ENCODE measurements at places on chromosomes 11 and 22.

DNA sequence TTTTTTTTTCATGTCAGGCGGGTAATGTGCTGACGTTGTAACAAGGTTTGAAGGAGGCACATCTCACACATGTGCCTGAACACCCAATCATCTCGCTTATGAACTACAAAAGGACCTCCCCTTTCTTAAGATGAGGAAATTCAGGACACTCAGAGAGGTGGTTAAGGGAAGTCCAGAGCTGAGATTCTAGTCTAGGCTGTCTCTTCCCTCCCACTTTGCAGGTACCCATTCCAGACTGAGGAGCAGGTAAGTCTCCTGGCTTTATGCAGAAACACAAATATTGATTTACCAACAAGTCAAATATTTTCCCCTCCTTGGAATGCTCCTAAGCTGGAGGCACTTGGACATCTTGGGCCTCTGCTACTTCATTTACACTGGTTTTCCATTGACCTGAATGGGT is 122.9 kb upstream of the CADM1 start:
- no peak for DNase-seq

- no peak for DNase-seq
These were observed 566.4 kb downstream of the METTL15 start for GRCh38 chr11:28674433-28675103.

- no peak for DNase-seq
These were observed 5.0 kb upstream of the OR52H1 start for GRCh38 chr11:5553343-5553742.

- no peak for DNase-seq
These were observed 71.2 kb downstream of the ZBTB16 start for GRCh38 chr11:114130629-114131277.

DNA sequence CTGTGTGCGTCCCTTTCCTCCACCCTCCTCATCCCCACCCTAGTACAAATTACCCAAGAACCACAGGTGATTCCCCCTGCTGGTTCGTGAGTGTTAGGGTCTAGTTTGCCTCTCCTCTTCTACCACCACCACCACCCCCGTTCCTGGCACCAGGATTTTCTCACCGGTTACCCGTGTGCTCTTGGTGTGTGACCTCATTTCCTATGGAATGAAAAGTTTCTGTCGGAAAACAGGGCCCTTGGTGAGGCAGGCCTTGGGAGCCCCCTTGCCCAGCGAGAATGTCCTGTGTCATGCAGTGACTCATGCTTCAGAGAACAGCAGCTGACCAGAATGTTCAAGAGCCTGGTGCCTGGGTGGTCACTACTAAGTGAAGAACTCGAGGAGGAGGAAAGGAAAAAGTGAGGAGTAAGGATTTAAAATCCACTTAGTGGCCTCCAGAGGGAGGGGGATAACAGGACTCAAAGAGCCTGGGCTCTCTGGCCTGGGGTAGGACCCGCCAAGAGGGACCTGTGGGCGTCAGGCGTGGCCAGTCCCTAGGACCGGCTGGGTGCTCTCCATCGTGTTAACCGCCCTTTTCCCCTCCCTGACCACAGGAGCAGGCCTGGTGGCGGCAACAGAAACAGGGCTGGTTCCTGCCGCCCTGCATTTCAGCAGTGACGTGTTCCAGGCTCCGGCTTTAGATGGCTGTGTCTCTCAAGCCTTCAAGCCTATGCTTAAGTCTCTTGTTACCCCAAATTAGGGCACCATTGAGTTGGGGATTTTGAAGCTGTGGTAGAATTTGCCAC is 30.2 kb downstream of the C22orf31 start:
- DNase-seq: no peak

DNA sequence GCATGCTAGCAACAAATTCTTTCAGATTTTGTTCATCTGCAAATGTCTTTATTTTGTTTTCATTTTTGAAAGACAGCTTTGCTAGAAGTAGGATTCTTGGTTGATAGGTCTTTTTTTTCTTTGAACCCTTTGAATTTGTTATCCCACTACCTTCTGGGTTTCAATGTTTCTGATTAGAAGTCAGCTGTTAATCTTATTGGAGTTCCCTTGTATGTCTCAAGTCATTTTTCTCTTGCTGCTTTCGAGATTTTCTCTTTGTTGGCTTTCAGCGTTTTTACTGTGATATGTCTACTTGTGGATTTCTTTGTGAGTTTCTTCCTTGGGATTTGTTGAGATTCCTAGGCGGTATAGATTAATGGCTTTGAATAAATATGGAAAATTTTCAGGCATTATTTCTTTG is 27.2 kb upstream of the MS4A8 start:
- no peak for DNase-seq

GRCh38 chr11:114265122-114265878 is 30.9 kb upstream of the NNMT start:
- no peak for DNase-seq

DNA sequence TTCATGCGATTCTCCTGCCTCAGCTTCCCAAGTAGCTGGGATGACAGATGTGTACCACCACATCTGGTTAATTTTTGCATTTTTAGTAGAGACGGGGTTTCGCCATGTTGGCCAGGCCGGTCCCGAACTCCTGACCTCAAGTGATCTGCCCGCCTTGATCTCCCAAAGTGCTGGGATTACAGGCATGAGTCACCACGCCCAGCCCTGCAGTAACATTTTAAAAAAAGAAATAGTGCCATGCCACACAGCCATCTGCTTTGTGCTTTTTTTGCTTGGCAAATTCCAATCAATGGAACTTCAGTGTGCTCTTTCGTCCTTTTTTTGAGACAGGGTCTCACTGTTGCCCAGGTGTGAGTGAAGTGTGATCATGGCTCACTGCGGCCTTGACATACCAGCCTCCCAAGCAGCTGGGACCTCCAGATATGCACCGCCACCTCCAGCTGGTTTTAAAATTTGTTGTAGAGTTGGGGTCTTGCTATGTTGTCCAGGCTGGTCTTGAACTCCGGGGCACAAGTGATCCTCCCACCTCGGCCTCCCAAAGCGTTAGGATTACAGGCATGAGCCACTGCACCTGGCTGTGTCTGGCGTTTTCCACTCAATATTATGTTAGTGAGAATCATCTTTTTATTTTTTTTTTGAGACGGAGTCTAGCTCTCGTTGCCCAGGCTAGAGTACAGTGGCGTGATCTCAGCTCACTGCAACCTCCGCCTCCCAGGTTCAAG is 1.8 kb upstream of the CHADL start:
- DNase-seq: no peak

GRCh38 chr11:131932584-131933325 is 562.3 kb downstream of the NTM start:
- DNase-seq: no peak

- no peak for DNase-seq
These were observed at the start of gene PNPLA5 for GRCh38 chr22:43891360-43892182. PNPLA5 (minus strand) TSS chr22:43892013; CDS start chr22:43891880, 133 bp downstream.

DNA sequence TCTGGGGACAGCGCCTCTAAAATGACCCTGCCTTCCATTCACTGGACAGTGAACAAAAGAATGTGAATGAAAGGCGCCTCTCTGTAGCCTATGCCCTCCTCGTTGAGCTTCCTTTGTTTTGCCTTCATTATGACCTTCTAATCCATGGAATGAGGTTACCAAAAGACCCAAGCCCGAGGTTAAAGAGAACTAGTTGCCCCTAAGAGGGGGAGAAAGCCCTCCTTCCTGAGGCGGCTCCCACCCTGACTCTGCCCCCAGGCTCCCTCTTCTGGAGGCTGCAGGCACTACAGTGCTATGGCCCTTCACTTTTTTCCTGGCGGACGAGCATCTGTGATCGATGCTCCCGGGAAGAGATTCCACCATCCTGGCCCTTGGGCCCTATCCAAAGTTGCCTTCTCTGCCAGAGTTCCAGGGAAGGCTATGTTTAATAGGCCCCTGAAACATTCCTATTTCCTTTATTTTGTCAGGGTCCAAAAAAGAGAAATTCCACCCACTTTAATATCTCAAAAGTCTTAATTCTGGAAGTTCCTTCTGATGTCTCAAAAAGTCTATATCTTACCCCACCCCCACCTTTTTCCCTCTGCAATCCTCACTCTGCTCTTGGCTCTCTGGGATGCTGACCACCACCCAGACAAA is 147.3 kb downstream of the FEZ1 start:
- no peak for DNase-seq

DNA sequence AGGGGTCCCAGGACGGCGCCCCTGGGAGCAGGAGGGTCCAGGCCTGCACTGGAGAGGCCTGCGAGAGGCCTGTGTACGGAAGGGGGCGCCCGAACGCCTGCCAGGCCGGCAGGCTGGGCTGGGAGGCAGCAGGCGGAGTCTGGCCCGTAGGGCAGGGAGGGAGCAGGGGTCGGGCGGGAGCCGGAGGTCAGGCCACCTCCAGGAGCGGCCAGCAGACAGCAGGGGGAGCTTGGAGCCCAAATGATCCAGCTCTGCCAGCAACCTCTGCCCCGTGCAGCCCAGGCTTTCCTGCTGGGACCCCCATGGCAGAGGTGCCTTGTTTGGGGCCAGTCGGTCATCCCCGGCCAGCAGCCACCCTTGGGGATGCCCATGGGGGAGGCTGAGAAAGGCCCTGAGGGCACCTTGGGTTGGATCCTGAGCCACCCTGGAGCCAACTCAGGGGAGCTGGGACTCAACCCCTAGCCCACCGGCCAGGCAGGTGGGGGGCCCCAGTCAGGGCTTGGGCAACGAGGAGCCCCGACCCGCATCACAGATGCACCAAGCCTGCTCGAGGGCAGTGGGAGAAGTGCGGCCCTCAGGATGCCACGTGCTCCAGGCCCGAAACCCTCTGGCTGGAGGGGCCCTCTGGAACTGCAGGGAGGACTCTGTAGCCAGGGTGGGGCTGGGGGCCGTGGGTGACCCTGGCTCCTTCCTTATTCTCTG is 9.6 kb upstream of the SYT8 start:
- no peak for DNase-seq

DNA sequence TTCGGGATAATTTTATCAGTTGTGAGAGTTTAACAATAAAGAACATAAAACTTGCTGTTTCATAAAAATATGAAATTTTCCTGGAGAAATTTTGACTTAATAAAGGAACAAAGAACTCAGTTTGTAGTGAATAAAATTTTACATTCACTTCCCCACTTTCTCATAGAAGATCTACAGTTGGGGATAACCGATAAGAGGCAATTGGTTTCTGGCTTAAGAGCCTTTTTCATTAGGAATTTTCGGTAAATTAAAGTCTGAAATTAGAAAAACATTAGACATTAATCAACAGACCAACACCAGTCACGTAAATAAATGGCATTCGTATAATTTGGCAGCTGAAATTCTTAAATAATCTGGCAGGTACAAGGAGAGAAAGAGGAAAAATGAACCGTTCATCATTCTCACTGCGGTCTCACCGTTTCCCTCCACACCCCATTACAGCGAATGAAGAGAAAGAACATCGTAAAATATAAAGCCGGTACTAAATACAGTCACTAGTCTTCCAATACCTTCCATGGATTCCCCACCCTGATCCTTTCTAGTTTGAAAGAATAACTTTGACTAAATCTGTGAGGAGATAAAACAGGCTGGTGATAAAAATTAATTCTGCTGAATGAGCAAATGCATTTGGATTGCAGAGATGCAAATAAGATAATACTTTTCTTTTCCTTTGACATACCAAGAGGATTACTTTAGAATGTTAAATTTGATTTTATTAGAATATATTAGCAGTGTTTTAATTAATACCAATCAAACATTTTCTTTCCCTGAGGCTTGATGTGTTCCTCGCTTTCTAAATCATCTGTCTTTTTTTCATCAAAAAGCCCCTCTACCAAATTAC is 19.5 kb downstream of the BLID start:
- DNase-seq: no peak

DNA sequence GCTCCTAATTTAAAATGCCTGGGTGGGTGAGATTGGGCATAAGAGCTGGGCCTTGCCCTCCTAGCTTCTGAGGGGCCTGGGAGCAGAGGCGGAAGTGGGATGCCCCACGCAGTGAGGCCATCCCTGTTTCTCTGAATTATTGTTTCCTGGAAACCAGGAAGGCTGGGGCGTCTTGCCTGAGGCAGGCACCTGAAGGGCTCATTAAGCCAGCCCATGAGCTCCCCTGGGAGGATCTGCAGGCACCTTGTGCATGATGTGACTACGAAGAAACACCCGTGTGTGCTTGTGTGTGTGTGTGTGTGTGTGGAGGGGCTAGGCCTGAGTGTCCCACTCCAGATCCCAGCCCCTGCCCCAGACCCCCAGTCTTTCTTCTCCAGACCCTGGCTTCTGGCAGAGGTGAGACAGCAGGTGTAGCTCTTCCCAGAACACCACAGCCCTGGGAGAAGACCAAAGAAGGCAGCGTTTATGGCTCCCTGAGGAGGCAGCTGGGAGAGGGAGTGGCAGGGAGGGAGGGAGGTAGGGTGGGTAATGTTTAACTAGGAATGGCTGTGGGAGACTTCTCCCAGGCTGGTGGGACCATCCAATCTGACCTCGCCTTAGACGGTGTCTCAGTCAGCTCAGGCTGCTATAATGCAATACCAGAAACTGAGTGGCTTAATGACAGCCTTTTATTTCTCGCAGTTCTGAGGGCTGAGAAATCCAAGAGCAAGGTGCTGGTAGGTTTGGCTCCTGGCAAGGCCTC is 2.1 kb upstream of the BATF2 start:
- no peak for DNase-seq

GRCh38 chr11:131749101-131749500 is 378.7 kb downstream of the NTM start:
- DNase-seq: no peak

DNA sequence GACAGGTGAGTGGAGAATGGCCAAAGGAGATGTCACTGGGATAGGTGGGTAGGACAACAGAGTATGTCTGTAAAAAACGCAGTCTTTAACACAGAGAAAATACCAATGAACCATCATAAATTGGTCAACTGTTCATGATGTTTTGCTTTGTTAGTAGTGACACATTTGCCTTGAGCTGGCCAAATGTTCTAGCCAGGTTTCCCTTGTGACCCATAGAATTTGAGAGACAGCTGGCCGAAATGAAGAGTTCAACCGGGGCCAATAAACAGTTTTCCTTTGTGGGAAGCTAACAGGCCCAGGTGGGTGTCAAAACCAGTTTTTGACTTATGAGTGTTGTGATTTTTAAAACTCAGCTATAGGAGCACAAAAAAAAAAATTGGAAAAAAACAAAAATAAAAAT is 116.6 kb upstream of the BID start:
- DNase-seq: no peak

- no peak for DNase-seq
These were observed 25.4 kb downstream of the NEU3 start for GRCh38 chr11:75014129-75014528.

GRCh38 chr11:35042913-35043312 is 96.1 kb upstream of the CD44 start:
- DNase-seq: no peak

- DNase-seq: no peak
These were observed 2.1 kb downstream of the PAMR1 start for GRCh38 chr11:35523331-35523768.

DNA sequence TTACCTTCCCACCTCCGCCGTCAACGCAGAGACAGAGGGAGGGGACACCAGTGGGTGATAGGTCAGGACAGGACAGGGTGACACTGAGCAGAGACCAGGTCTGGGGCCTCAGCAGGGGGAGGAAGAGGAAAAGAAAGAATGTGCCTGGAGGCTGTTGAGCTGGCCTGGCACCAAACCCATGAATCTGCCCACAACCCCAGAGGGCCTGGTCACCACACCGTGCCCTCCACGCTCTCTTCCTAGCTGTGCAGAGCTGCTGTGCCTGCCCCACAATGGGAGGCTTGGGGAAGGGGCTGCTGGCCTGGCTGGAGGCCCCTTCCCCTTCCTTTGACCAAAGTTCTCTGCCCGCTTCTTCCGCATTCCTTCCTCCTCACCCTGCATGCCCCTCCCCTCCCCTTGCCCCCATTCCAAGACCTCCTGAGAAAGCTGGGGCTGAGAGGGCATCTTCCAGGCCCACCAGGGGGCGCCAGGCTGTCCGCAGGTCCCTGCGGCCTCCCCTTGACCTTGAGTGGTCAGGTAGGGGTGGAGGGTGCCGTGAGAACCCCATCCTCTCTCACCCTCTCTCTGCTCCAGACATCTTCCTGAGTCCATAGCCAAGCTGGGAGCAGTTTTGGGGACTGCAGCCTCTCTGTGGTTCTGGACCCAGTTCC is 11.0 kb upstream of the CACNA1I start:
- DNase-seq: no peak

Data from GM12864 (cell line).